ENCODE measurements at places on chromosomes 12 and 14.

DNA sequence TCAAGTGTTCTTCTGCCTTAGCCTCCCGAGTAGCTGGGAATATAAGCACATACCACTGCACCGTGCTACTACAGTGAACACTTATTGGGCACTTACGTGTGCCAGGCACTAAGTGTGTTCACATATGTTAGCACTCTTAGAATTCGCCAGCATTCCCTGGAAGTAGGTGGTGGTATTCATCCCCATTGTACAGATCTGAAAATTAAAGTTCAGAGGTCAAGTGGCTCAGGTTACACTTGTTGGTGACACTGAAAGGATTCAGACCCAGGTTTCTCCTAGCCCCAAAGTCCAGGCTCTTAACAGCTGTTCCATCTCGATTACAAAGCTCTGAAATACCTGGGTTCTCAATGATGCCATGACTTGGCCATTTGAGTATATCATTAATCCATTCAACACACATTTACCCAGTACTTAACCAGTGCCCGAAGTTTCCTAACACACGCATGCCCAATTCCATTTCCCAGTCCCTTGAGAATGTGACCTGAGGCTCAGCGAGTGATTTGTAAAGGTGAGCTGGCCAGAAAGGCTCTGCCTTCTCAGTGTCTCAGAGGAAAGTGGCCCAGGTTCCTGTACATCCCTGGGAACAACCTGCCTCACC lies 4.8 kb downstream of the MVK start:
- no peak for DNase-seq

- DNase-seq: no peak
Observed at GRCh38 chr12:95118788-95119179, 45.4 kb upstream of the NR2C1 start.

DNA sequence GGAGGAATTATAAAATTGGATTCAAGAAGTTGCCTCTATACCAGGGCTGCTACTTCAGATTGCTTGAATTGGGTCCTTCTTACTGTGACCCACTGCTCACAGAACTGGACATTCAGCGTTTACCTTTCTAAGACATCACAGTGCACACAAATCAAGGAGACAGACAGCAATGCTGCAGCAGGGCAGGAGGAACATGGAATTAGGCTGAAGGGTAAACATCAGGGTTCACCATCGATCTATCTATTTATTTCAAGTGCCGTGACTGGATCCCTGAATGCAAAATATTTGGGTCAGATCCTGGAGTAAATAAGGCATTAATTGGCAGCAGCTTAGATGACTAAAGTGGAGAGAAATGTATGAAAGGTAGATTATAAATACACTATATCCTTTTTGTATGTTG lies 76.9 kb upstream of the HMGA2 start:
- DNase-seq: no peak

- DNase-seq: no peak
Observed at GRCh38 chr12:113684908-113685782, 213.5 kb upstream of the LHX5 start.

DNA sequence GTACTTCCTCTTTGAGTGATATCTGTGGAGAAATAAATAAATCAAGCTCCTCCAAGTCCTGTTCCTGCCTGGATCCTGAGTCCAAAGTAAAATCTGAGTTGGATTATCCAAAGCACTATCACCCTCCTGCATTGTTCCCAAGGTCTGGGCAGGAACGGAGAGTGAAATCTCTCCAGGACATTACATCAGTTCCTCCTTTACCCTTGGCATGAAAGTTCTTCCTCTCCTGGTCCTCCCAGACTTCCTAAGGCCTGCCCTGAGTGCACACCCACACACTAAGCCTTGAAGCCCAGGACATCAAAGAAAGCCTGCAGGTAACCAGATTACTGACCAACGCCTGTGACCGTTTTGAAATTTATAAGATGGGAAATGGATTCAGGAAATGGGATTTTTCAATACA lies 206.8 kb upstream of the BCL2L14 start:
- DNase-seq: no peak

DNA sequence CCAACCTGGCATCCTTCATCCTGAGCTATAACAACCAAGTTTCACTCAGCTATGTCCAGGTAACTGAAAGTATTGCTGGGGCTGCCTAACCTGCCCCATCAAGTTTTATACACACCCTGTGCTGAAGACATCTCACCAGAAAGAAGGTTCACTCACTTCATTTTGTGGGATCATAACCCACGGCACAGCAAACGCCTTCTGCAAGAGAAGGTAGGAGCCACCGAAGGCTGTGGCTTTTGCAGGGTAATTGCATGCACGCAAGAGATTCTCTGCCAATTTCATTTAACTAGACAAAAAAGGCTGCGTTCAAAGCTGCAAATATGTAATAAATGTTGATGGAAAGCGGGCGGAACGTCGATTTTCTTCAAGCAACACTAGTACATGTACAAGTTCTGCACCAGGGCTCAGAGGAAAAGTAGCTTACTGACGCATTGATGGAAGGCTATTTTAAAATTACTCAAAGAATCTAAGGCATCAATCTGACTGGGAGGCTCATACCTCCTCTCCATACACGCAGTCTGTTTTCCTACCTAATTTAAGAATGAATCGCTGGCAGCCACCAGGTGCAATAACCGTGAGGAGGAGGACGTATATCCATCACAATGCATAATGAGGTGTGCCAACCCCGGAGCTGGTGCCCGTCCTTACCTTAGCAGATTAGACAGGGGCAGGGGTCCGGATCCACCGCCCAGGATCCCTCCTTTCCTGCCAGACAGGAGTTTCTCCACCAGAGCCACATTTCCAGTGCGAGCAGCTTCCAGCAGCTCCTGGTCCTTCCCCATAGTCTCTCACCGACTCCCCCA lies 1.1 kb downstream of the ANKS1B start:
- peak; percentile 57 for DNase-seq

GRCh38 chr12:117863002-117863709 lies 105.6 kb downstream of the KSR2 start:
- DNase-seq: no peak

DNA sequence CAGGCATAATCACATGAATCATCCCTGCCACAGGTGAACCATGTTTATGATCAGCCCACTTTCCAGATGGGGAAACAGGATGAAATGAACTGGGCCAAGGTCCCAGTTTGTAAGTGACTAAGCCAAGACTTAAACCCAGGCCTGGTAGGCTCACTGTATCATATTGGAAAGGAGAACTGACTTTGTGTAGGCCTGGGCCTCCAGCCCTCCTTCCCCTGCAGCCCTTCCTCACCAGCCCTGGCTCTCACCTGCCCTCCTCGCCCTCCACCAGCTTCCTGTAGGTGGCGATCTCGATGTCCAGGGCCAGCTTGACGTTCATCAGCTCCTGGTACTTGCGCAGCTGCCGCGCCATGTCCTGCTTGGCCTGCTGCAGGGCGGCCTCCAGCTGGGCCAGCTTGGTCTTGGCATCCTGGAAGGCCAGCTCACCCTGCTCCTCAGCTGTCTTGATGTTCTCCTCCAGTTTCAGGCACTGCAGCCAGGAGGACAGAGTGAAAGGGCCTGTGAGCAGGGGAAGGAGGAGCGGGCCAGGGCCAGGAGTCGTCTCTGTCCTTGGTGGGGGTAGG lies 19.8 kb downstream of the KRT80 start:
- no peak for DNase-seq

DNA sequence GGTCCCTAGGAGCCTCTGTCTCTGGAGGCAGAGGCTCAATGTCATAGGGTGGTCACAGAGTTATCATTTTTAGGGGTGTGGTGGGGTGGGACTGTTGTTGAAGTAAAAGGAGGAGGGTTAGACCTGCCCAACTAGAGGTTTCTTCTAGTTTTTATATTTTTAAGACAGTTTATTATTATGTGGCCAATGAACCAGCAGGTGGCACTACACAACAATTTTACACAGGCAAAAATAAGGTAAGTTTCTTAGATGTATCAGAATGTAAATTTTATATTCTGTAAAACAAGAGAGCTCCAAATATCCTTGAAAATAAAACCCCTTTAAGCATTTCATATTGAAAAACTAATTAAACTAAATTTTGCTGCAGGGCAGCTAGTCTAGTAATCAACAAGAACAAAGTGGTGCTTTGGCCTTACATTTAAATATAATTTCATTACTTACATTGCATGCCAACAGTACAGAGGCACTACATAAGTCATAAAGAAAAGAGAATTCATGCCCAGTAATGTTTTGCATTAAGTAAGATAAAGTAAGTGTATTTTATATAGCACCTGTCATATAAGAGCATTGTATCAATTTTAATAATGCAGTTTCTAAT lies 22.2 kb upstream of the OVCH1 start:
- peak; percentile 4 for DNase-seq

DNA sequence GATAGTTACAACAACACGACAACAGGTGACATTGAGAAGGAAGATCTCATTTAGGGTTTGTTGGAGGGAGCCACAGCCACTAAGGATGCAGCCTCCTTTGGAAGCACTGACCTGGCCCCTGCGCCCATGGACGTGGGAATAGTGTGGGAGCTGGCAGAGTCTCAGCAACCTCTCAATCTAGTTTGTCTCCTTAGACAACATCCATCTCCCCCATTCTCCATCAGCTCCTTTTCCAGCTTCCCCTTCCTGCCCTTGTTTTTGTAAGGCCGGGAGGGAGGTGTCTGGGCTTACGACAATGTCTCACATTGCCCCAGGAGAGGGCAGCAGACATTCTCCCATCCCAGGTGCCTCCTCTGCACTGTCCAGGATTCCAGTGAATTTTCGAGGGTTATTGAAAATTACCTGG lies 170.2 kb upstream of the PZP start:
- DNase-seq: peak; percentile 11

GRCh38 chr12:70837026-70837425 lies 83.5 kb downstream of the PTPRR start:
- no peak for DNase-seq

GRCh38 chr14:63248211-63248610 lies 44.0 kb downstream of the RHOJ start:
- DNase-seq: no peak

GRCh38 chr14:55638665-55639064 lies 58.7 kb downstream of the KTN1 start:
- no peak for DNase-seq

DNA sequence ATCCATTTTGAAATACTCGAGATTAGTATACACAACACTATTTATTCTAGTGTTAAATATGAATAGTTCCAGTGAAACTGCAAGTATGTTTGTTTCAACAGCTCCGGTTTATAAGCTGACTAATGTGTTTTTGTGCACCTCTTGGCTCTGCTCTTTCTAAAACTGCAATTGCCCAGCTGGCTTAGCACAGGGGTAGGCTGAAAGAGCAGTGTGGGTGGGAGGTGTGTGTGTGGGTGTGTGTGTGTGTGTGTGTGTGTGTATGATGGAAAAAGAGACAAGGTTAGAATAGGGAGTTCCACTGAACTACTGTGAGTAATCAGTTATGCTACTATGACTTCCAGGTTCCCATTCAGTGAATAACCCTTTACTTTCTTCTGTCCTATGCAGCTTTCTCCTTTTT lies 37.8 kb upstream of the DDHD1 start:
- no peak for DNase-seq

DNA sequence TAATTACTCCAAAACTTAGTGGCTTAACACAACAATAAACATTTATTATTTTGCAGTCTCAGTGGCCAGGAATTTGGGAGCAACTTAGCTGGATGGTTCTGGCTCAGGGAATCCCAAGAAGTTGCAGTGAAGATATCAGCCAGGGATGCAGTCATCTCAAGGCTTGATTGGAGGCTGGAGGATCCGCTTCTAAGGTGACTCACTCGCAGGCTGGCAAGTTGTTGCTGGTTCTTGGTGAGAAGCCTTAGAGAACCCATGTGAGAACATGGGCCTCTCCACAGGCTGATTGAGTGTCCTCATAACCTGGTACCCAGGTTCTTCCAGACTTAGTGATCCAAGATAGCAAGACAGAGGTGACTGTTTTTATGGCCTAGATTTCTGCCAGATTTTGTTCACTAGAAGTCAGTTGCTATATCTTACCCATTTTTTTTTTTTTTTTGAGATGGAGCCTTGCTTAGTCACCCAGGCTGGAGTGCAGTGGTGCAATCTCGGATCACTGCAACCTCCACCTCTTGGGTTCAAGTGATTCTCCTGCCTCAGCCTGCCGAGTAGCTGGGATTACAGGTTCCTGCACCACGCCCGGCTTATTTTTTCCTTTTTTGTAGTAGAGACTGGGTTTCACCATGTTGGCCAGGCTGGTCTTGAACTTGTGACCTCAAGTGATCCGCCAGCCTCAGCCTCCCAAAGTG lies 32.5 kb downstream of the BRMS1L start:
- DNase-seq: no peak

DNA sequence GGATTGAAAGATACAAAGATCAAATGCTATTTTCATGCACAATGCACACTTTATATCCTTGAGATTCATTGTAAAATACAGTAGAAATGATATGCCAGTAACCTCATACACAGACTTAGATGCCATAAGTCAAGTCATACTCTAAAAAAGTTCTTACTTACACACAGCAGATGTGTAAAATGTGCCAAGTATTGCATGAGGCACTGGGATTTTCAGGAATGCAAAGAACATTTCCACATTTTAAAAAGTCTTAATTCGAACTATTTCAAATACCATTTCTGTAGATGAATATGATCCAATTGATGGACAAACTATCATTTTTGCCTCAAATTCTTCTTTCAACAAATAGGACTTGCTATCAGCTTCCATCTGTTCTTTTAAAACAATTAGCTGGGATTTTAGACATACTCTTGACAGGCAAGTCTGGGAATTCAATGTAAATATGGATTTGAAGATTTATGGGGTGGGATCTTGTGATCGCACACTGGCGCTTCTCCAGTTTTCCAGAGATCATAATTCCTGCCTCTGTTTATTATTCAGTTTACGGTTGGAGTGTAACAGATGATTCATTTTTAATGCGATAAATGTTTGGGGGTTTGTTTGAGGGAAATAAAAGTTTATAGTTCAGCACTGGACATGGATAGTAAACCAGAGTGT lies 183.8 kb downstream of the PAX9 start:
- DNase-seq: no peak

DNA sequence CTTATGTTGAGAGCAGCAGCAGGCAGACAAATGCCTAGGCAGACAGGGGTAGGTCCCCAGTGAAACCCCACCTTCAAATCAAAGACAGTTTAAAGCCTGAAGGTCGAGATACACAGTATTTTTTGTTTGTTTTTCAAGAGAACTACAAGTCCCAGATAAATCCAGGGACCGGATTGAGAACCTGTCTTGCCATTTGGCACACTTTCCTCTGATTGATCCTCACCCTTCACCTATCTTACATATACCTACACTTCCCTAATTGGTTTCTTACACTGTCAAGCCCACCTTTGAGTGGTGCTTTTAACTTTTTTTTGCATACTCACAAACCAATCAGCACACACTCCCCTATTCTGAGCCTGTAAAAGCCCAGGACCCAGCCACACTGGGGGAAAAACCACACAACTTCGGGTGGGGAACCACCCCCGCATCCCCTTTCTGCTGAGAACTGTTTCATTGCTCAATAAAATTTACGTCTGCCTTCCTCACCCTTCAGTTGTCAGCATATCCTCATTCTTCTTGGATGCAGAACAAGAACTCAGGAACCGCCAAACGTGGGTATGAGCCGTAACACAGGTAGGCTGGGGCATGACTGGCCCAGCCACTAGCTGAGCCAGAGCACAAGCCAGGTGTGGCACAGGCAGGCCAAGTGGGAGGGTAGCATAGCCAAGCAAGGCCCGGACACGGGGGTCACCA lies 11.1 kb downstream of the DICER1 start:
- DNase-seq: no peak

GRCh38 chr12:96335270-96335669 lies 65.0 kb downstream of the CDK17 start:
- DNase-seq: no peak

- DNase-seq: no peak
Observed at GRCh38 chr12:87866578-87867292, 162.5 kb downstream of the C12orf50 start.
